Activated T-helper 1 cell treated with anti-CD3 and anti-CD28 coated beads, Interleukin-2, amount 50 U/mL, for 16 hours (primary cell): ENCODE measurements at places on chromosomes 3 and 15.

GRCh38 chr3:152069871-152070270 is 196.4 kb downstream of the SUCNR1 start:
- no peak for DNase-seq

DNA sequence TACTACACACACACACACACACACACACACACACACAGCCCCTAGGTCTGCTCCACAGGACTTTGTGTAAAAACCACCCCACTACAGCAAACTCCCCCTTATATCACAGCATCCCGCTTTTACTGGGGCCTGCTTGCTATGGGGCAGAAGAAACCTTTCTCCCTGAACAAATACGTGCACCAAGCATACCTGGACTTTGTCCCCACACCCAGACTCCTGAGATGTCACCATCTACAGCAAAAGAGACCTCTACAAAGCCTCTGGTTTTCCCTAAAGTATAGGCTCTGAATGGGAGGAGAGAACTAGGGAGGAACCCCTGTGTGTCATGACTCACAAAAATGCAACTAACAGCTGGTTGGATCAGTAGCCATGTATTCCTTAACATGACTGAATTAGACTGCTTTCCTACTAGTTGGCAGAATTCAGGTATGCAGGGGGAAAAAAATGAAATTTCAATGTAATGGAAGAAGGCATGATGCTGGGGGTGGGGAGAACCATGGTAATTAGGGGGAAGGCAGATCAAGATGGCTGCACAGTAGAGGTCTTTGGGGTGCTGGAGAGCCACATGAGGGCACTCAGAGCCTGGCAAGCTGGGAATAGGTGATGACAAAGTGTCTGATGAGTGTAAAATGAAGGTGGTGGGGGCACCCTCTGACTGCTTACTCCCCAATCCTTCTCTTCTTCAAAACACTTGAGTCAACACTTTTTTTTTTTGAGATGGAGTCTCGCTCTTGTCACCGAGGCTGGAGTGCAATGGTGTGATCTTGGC is 45.9 kb downstream of the DAPK2 start:
- DNase-seq, result no peak

- DNase-seq, result no peak
Measured at GRCh38 chr3:46851364-46852333, 11.6 kb downstream of the MYL3 start.

- no peak for DNase-seq
Measured at GRCh38 chr3:151553888-151554287, 93.0 kb upstream of the IGSF10 start.

- DNase-seq, result no peak
Measured at GRCh38 chr3:53846134-53846850, at the start of the genes CHDH and IL17RB. Gene CHDH (minus strand): TSS chr3:53846419. CDS start chr3:53824008, 22,411 bp downstream. Gene IL17RB (plus strand): TSS chr3:53846568. CDS start chr3:53846589, 21 bp downstream.

DNA sequence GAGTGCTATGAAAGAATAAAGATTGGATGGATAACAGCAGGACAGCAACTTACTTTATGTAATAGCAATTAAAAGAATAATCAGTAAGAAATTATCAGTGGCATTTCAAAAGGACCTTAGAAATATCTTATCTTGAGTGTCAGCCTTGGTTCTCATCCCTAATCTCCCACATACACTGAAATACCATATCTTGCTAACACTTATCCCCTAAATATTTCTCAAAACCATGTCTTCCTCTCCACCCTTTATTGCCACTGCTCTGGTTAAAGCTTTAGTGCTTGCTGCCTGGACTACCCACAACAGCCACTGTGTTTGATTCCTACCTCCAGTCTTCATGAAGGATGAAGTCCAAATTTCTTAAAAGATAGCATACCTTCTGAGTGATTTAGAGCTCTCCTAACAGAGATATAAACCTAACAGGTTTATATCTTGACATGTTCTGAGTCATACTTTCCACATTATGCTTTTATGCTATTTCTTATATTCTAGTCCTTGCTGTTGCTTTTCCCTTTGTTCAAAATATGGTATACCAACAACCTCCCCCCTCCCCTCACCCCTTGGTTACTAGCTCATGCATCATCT is 202.8 kb downstream of the RSRC1 start:
- DNase-seq, result no peak

DNA sequence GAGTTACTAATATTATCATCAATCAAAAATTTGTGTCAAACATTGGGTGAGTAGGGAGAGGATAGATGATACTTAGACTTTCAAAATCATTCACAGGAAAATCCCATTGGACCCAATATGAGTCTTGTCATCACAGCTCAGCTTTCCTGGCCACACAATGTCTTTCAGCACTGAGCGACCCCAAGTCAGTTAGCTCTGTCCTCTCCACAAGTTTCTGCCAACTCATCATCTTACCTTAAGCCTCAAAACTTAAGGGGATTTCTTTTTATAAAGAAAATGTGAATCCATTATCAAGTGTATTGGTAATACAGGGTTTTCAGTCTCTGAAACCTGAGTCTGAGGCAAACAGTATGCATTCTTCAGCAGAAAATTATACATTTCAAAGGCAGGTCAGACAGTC is 55.8 kb downstream of the SUMF1 start:
- DNase-seq, result no peak

- DNase-seq, result no peak
Measured at GRCh38 chr3:172257648-172258400, 190.4 kb downstream of the GHSR start.

GRCh38 chr15:59355730-59356129 is 16.9 kb downstream of the MYO1E start:
- DNase-seq, result no peak

DNA sequence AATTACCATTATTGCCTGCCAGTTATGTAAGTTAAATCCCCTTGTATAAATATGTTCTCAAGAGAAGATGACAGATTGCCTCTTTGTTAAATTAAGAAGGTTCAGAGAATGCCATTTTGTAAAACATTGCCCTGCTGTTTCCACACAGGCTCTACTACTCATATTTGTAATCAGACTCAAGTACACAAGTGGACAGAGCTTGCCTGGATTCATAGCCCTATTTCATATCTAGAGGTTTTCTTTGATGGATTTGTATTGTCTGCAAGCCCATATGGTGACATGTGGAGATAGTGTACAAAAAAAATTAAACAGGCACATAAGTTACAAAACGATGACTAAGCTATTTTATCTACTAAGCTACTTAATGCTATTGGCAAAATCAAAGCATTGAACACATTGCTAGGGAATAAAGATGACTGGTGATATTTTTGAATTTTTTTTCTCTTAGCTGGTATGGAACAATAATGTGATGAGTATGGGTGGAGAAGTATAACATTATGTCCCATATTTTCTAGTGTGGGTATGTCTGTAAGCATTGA is 1286.6 kb upstream of the ALCAM start:
- DNase-seq, result no peak

DNA sequence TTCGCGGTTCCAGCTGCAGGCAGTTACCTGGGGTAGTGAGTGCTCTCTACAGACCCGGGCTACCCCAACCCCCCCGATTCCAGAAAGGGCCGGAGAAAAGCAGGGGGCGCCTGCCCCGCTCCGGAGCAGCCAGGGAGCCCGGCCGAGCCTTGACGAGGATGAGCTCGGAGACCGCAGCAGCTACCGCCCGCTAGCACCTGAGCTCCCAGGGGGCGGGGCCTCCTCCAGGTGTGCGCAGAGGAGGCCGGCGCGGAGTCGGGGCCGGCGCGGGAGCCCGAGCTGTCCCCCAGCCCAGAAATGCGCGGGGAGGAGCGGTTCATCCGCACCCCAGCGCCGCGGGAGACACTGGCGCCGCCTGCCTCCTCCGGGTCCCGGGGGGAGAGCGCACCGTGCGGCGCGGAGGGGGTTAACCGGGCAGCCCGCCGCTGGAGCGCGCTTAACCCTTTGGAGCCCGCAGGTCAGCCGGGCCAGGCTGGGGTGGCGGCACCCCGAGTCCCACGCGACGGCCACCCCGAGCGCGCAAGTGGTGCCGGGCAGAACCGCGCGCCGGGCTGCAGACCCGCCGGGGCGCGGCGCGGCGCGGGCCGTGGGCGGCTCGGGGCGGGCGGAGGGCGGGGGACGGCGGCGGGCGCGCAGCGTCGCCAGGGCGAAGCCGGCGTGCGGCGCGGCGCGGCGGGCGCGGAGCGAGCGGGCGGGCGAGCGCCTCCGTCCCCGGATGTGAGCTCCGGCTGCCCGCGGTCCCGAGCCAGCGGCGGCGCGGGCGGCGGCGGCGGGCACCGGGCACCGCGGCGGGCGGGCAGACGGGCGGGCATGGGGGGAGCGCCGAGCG is at the start of gene CACNA1D:
TSS of gene CACNA1D (plus strand) at position 649 of the 829 bp plus-strand sequence. CDS start 556 bp downstream, outside the sequence.
- no peak for DNase-seq

DNA sequence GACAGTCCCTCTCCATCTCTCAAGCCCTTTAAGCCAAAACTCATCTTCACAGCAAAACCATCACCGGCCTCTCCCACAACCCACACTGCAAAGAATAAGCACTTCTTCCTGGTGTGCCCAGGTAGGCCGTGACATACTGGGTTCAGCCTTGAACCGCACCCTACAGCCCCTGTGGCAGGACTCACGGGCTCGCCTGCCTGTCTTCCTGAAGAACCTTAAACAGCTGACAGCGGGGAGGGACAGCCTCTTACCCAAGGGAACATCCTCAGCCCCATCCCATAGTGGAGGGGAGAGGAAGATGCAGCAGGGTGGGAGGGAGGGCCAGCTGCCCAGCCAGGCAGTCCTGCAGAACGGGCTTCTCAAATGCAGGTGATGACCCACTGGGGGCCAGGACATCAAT is 40.2 kb downstream of the TBC1D2B start:
- no peak for DNase-seq

GRCh38 chr3:156721687-156722618 is 47.6 kb downstream of the TIPARP start:
- DNase-seq, result no peak

- no peak for DNase-seq
Measured at GRCh38 chr15:41894251-41894790, 468 bp upstream of the SPTBN5 start.

GRCh38 chr3:43618142-43618541 is 3.7 kb downstream of the ANO10 start:
- DNase-seq, result no peak

- DNase-seq, result no peak
Measured at GRCh38 chr3:150762662-150763121, 277 bp downstream of the SIAH2 start.

GRCh38 chr3:15581471-15582394 is 19.6 kb downstream of the HACL1 start:
- DNase-seq, result no peak

DNA sequence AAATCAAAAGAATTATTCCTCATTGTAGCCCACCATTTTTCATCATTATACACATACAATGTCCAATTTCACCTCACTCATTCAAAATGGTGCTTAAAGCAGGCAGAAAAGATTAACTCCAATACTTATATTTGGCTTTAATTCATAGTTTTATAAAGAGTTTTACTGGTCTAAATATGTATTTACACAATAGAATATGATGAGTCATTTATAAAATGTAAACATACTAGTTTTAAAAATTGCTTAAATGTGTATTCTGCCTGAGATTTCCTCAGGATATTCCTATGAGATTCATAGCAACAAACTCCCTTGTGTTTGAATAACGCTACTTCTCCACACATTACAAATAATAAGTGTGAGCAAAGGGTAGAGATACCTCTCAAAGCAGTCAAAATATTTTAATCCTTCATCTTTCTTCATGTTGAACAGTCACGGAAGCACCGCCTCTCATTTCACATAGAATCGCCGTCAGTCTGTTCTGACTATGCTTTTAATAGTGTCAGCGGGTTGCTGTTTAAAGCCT is 75.7 kb upstream of the GBE1 start:
- no peak for DNase-seq

DNA sequence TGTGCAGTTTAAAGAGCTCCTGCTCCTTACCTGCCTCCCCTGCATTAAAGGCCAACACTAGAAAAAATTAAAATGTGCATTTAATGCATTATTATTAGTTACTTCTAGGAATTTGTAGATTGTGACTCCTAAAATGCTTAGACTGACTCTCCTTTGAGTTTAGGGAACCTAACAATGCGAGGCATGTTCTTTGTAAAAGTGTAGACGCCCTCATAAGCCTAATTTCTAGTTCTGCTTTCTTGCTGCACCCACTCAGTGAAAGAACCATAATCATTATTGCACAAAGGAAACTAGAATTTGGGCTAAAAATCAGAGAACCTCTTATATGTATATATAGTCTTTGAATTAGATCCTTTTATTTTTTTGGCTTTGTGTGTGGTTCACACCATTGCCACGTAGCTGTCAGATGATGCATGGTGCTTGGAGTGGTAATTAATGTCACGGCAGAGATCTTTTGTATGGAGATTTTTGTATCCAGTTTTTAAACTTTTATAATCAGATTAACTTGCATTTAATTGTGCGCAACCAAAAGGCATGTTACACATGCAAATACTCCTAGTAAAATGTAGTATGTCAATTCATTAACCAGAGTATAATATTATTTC is 710 bp downstream of the ABHD10 start:
- DNase-seq, result no peak

GRCh38 chr15:68700455-68701123 is 120.1 kb downstream of the ANP32A start:
- DNase-seq, result no peak

DNA sequence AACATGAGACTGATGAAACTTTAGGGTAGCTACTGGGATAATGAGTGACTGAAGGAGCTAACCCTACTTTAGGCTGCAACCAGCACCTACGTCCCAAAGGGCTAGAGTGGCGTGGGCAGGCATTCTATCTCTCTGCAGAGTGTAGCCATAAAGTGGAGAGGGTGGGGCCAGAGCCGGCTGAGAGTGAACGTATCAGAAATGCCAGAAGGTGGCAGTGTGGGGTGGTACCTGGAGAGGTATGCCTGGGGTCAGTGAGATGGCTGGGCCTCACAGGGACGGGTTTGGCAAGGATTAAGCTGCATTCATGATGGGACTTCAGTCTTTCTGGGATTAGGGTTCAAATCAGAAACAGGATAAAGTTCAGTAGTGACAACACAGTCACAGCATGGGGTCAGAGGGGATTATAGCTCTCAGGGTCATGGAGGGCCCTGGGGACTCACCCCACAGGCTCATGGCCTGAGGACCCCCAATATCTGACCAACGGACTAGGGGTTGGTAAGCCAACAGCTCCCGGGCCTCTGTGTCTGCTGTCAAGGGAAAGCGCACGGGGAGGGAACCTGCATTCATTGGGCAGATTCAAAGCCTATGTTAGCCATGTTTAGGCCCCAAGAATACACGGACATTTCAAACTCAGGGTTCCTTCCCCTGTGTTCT is 86.5 kb upstream of the FOXB1 start:
- DNase-seq, result peak; percentile 46

- DNase-seq, result no peak
Measured at GRCh38 chr15:70954171-70954570, 61.5 kb downstream of the LRRC49 start.

GRCh38 chr3:110756705-110757104 is 314.9 kb upstream of the NECTIN3 start:
- DNase-seq, result no peak

DNA sequence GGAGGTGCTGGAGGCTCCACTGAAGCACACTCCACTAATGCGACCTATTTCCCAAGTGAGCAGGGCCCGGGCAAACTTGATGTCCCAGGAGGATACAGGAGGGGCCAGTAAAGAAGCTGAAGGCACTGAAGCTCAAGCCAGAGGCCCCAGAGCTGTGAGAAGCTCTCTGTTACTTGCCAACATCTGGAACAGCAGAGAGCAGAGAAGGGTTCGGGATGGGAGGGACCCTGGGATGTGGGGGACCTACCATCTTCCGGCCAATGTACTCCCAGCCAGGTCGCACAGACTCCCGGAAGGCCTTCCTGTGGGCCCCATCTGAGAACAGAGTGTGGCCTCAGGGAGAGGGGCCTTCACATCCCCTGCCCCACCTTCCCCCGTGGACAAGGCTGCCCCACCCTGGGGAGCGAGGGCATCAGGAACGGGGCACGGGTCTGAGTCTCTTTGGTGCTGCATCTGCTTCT is 3.1 kb downstream of the HHATL start:
- DNase-seq, result no peak

GRCh38 chr15:40999190-40999589 is 45.9 kb downstream of the CHAC1 start:
- no peak for DNase-seq

- no peak for DNase-seq
Measured at GRCh38 chr3:156236556-156237260, 116.3 kb downstream of the KCNAB1 start.
